ENCODE measurements at places on chromosomes 6 and 20. TPM values are rescaled to one million over a fixed set of nuclear protein-coding genes. Genes with fewer than 3 reads are reported as not detected.

Gene LY6G5B
- polyA plus RNA-seq: 4.0 TPM

Gene NOL7
- polyA plus RNA-seq: 88.8 TPM

Gene PXT1
- not detected for polyA plus RNA-seq

Gene TINAG
- polyA plus RNA-seq: not detected

Gene HTR1B
- polyA plus RNA-seq: 0.58 TPM

Gene RSPH4A
- 11.0 TPM for polyA plus RNA-seq

Gene FLRT3
- polyA plus RNA-seq: 3.2 TPM

Measured in neural cell (in vitro differentiated cells).